Nephron progenitor cell (in vitro differentiated cells): ENCODE measurements at places on chromosomes 7 and 10.
A peak's percentile ranks its signal among the peaks of the same experiment; 100 is the strongest.

GRCh38 chr10:84139126-84140035, at the start of gene GHITM:
Gene GHITM (plus strand): TSS chr10:84139509. CDS start chr10:84141501, 1,992 bp downstream.
- peak; percentile 99 for DNase-seq

- no peak for DNase-seq
Measured at GRCh38 chr7:42457663-42458062, 220.7 kb upstream of the GLI3 start.

GRCh38 chr10:70055550-70055949, 2.9 kb downstream of the MACROH2A2 start:
- no peak for DNase-seq

DNA sequence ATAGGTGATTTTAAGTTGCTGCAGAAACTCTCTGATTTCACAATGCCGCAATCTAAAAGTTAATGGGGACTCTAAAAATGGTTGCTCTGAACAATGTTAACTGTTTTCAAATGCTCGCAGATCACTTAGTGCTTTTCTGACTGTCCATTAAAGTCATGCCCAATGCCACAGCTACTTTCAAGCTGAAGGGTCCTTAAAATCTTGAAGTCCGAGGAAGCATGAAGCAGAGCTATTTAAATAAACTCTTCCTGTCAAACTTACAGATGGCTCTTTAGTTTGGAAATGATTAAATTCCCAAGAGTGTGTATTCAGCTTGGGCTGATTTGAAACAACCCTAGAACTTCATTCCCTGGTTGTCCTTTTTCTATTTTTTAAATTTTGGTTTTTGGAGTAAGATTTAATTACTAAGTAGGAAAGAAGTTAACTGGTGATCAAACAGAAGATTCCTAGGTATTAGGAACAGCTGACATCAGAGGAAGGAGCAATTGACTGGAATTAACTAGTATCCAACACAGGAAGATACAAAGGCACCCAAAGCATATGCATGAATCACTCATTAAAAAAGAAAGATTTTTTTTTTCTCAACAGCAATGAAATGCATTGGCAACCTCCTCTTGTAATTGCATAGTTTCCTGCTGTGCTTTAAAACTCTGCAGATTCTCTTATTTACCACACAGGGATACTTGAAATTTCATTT, 105.1 kb downstream of the NRP1 start:
- DNase-seq = no peak

GRCh38 chr7:77752016-77752415, 46.2 kb downstream of the TMEM60 start:
- no peak for DNase-seq

- no peak for DNase-seq
Measured at GRCh38 chr10:16853201-16853600, 36.0 kb upstream of the RSU1 start.

GRCh38 chr10:104127411-104127810, 5.4 kb downstream of the SFR1 start:
- DNase-seq = peak; percentile 6

GRCh38 chr10:6292741-6293151, 90.0 kb downstream of the PFKFB3 start:
- DNase-seq = no peak

DNA sequence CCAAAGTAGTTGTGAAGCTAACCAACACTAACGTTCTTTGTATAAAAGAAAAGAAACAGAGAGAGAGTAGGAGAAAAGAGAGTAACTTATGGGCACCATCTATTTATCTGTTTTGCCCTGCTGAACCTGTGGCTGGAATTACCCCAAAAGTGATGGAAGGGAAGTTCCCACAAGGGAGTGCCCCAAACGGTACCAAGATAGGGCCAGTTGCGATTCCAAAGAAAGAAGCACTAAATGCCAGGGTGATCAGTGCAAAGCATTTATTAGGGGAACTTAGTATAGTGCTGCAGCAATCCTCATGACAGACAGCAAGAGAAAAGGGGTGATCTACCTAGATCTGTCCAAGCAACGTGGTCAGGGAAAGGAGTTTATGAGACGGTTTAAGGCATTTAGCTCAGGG, 190.2 kb downstream of the SORCS3 start:
- no peak for DNase-seq

DNA sequence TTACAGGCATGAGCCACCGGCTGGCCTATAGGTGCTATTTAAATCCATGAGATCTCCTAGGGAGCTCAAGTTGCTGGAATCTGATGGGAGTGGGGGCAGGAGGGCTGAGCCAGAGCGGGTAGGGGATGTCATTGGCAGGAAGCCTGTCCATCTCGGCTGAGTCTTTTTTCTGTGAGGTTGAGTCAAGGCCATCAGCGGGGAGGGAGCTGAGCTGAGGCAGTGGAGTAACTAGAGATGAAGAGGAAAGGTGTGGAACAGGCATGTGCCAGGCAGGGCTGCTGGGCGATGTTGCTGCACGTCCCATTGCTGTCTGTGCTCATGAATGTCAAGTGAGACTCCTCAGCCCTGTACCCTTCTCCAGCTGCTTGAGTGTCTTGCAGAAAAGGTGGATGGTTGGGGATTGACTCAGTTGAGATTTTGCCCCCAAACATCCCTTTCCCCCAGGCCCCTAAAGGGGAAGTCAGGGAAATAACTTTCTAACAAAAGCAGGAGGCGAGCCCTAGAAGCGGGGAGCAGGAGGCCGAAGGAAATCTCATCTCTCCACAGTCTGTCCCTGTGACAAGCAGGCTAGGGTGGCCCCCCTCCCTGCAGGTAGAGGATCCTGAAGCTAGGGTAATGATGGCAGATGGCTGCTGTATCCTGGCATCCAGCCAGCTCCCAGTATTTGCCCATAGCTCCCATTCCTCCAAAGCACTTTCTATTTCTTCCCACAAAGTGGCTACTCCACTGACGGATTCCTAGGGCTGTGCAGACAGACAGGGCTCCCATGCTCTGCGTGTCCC, 5.4 kb downstream of the ATP6V1F start:
- DNase-seq = no peak

DNA sequence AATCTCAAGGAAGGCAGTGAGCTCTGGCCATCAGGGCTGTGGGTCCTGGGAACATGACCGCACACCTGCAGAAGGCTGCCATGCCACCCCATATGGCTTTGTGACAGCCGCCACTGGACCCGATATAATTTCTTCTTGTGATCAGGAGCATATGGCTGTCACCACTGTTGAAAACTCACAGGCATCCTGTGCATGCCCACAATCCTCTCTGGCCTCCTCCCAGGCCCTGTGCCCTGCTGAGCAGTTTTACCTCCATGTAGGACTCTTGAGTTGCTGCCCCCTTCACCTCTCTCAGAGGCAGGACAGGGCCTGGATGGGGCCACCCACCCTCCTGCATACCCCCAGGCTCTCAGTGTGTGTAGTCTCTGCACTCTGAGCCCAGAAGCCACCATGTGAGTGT, 391.9 kb upstream of the AKR1E2 start:
- no peak for DNase-seq

- no peak for DNase-seq
Measured at GRCh38 chr7:30165590-30165989, 30.8 kb downstream of the MTURN start.

DNA sequence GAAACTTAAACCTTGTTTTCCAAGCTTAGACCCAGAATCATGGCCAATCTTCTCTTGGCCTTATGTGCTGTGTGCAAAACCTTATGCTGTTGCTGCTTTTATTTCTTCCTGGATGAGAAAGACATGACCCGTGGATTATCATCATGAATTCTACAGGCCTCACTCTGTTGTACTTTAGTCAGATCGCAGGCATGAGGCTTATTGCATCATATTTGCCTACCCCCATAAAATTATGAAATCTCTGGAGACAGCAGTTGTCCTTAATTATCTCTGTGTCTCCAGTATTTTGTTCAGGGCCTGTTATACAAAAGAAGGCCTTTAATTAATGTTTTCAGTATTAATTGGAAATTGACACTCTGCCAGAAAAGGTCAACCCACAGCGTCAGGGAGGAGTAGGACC, 71.6 kb downstream of the PLCE1 start:
- DNase-seq = no peak
